ENCODE measurements at places on chromosomes 5 and 9. TPM values are rescaled to one million over a fixed set of nuclear protein-coding genes. Genes with fewer than 3 reads are reported as not detected.
A peak's percentile ranks its signal among the peaks of the same experiment; 100 is the strongest.

- DNase-seq: no peak
Observed at GRCh38 chr5:124059200-124059599, 547.2 kb downstream of the CSNK1G3 start.

DNA sequence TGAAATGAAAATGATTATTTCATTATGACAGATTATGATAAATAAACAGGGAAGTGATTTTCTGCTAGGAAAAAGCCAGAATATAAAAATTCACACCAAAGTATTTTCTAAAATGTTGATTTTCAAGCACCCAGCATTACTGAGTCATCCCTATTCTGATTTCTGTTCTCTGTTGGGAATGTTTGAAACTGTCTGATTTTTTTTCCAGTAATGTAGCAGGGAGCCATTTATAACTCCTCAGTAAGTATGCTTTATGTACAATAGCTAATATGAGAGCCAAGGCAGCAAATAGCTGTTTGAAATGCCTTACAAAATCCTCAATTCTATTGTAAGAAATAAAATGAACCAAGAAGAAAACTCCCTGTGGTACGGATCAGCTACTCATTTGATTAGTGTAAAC lies 471.7 kb upstream of the TYRP1 start:
- no peak for DNase-seq

- DNase-seq: no peak
Observed at GRCh38 chr9:93185266-93186214, 1.6 kb downstream of the WNK2 start.

Gene PCDHA1
- total RNA-seq: not detected

DNA sequence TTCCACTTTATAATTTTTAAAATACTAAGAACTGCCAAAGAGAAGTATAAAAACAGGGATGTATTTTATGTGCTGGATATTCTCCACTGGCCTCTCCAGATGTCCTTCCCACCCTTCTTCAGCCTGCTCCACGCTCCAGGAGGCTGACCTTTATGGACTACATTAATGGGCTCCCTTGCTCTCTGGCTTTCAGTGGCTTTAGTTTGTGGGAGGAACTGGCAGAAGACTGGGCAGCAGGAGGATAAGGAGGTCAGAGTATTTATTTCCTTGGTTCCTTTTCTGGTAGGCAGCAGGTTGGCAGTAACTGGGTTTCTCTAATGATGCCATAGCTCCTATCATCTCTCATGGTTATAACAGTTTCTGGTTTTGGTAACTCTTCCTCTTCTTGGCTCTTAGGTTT lies 133.9 kb downstream of the PAM start:
- DNase-seq: no peak

Gene GTF3C4
- 25.0 TPM for total RNA-seq

Gene PCDHGB3
- 5.1 TPM for total RNA-seq

Gene MEF2C
- total RNA-seq: 78.6 TPM

DNA sequence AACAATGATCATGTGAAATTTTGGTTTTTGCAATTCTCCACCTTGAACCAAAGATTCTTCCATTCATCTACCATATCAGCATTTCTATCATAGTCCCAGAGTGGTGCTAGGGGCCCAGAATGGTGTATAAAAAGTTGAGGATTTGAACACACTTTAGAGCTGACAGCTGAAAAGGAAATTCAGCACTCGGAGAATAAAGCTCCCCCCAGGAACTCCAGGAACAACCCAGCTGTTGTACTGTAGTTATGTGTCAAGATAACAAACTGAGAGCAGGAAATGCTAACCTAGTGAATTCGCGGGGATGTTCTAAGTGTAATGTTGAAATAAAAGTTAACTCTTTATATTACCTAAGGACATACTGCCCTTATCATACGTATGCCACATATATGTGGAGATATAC lies 216.7 kb downstream of the NFIB start:
- DNase-seq: no peak

Gene SOHLH1
- not detected for total RNA-seq

Gene DMRT3
- total RNA-seq: 9.1 TPM

GRCh38 chr9:131889437-131890251 lies 149.8 kb upstream of the RAPGEF1 start:
- no peak for DNase-seq

Gene SUSD3
- total RNA-seq: 12.6 TPM

GRCh38 chr5:139402561-139403158 lies 1.2 kb downstream of the SPATA24 start:
- no peak for DNase-seq

Gene CEP78
- total RNA-seq: 20.7 TPM

Gene PCDHGA5
- 3.7 TPM for total RNA-seq

GRCh38 chr5:56585999-56586691 lies 229.2 kb upstream of the MAP3K1 start:
- DNase-seq: peak; percentile 48

GRCh38 chr5:163563112-163563511 lies 57.7 kb downstream of the MAT2B start:
- peak; percentile 12 for DNase-seq

DNA sequence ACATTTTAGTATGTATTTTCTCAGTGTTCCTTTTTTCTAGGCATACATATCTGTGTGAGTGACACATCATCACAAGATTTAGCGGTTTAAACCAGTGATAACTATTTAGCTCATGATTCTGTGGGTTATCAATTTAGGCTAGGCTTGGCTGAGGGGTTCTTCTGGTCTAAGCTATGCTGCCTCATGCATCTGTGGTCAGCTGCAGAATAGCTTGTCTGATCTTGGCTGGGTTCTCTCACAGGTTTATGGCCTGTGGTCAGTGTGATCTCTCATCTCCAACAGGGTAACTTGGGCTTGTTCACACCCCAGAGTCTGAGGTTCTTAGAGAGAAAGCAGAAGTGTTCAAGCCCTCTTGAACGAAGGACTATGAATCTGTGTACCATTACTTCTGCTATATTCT lies 363.3 kb downstream of the KDM4C start:
- no peak for DNase-seq

DNA sequence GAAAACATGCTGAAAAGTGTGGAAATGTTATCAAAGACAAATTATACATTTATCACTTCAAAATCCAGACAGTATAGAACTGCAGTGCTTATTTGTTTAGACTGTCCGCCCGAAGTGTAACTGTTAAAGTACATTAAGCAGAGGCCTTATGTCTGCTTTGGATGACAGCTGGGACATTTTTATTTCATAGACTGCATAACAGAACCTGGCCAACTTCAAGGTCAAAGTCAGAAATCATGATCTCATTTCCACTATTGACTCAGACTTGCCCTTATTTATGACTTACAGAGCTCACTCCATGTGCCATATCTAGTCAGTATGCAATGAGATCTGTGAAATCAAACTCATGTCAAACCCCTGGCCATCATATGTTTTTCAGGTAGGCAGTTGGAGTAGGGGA lies 87.7 kb downstream of the RAB3C start:
- no peak for DNase-seq

DNA sequence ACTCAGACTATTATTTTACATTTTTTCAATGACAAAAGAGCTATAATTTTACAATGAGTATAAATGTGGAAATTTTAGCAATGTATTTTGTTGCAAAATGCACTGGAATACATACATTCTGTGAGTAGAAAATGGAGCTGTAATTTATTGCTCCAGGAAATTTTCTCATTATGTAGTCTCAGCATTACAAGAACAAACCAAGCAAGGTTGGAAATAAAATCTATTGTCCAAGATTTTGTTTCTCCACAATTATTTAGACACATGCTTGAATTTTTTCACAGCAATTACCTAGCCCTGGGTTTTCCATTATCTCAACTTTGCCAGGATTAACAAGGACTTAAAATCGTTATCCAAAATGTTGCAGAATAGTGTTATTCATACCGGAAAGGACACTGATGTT lies 820.1 kb downstream of the CDH12 start:
- DNase-seq: no peak

DNA sequence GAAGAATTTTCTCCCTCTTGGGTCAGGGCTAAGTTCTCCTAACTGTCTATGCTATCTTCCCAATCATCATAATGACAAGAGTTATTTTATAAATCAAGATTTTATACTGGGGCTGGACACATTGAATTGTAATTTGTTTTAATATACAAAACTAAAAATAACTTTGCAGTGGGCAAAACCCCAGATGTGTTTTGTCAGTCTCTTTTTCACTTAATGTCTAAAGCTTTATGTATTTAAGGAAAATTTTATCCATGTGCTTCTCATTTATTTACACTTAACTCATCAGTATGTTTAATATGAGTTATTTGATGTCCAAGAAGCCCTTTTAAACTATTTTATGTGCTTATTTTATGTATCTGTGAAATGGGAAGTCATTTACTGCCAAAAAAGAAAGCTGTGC lies 362.8 kb upstream of the ADAMTSL1 start:
- no peak for DNase-seq

DNA sequence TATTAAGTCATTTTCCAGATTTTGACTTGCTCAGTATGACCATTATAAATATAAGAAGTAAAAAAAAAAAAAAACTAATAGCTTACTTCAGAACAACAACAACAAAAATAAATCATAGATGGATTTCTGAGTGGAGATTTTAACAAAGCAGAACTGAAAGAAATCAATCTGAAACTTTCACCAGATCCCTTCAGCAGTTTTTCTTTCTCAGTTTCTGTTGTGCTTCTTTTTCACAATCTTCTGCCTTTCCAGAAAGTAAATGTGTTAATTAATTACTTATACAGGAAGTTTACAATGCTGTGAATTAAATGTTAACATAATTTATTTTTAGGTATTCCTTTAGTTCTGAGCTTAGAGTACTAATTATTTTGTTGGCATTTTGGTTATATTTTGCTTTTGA lies 73.5 kb downstream of the CHSY3 start:
- DNase-seq: no peak

DNA sequence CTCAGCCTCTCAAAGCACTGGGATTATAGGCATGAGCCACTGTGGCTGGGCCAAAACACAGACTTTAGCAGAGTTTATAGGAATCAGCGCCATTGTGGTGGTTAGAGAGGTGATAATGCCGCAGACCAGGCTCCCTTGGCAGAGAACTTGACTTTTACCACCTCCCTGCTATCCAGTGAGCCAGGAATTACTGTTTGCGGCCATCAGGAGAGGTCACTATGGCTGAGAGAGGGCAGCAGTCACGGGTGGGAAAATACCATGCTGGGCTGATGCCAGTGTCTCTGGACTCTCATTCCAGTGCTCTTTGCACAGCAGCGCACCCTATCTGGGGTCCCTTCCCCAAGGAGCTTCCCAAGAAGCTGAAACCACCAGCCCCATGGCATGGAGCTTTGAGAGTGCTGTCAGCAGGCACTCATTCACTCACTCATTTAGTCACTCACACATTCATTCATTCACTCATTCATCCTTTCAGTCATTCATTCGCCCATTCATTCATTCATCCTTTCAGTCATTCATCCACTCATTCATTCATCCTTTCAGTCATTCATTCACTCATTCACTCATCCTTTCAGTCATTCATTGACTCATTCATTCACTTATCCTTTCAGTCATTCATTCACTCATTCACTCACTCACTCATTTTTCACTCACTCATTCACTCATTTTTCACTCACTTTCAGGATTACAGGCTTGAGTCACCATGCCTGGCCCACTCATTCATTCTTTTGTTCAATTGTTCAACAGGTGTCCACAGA lies 27.3 kb upstream of the RNU6ATAC start:
- DNase-seq: no peak

Gene GAPT
- 0.27 TPM for total RNA-seq

- DNase-seq: no peak
Observed at GRCh38 chr5:132303589-132303988, 9.4 kb downstream of the SLC22A4 start.

- DNase-seq: no peak
Observed at GRCh38 chr5:127425868-127426267, 91.6 kb upstream of the PRRC1 start.

Gene CNTLN
- 11.5 TPM for total RNA-seq

GRCh38 chr5:111461255-111461671 lies 51.1 kb downstream of the STARD4 start:
- no peak for DNase-seq

- no peak for DNase-seq
Observed at GRCh38 chr5:45604092-45604491, 92.1 kb downstream of the HCN1 start.

Gene KIF20A
- 2.6 TPM for total RNA-seq

All from thyroid gland (tissue), 4 donors.